ENCODE measurements at places on chromosomes 1 and 21. TPM values are rescaled to one million over a fixed set of nuclear protein-coding genes. Genes with fewer than 3 reads are reported as not detected.
A peak's percentile ranks its signal among the peaks of the same experiment; 100 is the strongest.

BLACAT1 gene
- 0.61 TPM for polyA plus RNA-seq

CACNA1S gene
- polyA plus RNA-seq = 0.02 TPM

LINGO4 gene
- polyA plus RNA-seq = 0.05 TPM

CLSTN1 gene
- polyA plus RNA-seq = 37.1 TPM

TCHH gene
- 0.15 TPM for polyA plus RNA-seq

ADGRL4 gene
- polyA plus RNA-seq = 7.3 TPM

FALEC gene
- not detected for polyA plus RNA-seq

LHX8 gene
- not detected for polyA plus RNA-seq

NR1I3 gene
- 0.17 TPM for polyA plus RNA-seq

PAPPA2 gene
- polyA plus RNA-seq = 0.02 TPM

OR2L5 gene
- polyA plus RNA-seq = not detected

- H3K27me3 ChIP-seq = no peaks in the 10 kb centered on the region
- no peaks in the 10 kb centered on the region for H3K4me1 ChIP-seq
- no peak for DNase-seq
- no peaks in the 10 kb centered on the region for H3K36me3 ChIP-seq
These were observed at the start of gene LCK for GRCh38 chr1:32250893-32251716. LCK (plus strand) TSS chr1:32251265; CDS start chr1:32274330, 23,065 bp downstream.

DNA sequence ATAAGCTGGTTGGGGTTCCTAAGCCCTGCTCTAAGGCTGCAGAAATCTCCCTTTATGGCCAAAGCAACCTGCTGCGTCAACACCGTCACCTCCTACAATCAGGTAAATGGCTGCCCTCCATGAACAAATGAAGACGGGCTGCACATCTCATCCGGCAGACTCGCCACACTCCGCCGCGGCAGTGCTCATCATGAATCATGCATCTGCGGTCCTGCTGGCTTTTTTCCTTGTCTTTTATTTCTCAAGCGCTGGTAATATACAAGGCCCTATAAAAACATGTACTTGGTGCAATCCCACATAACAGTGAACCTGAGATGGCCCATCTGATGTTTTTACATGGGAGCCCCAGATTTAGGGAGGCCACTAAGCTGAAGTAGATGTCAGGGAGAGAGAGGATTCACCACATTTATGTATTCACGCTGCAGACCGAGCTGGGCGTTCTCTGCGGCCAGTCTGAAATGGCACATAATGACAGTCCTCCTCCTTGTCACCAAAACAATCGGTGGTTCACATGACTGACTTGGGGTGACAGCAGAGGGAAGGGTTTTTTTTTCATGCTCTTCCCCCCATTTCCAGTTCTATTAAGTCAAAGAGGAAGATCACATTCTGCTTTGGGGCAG is 91.6 kb downstream of the KAZN start:
- no peak overlapping the region for H3K27ac ChIP-seq
- no peak overlapping the region for H3K4me3 ChIP-seq
- no peak for DNase-seq
- no peaks in the 10 kb centered on the region for H3K27me3 ChIP-seq
- no peaks in the 10 kb centered on the region for H3K36me3 ChIP-seq
- H3K4me1 ChIP-seq = peaks cover 9% of the 10 kb centered on the region

- peaks cover 36% of the 10 kb centered on the region for H3K4me1 ChIP-seq
- H3K27me3 ChIP-seq = peaks cover 10% of the 10 kb centered on the region
- peak within 1 kb of the TSS; percentile 32 for H3K4me3 ChIP-seq
- peak; percentile 77 for DNase-seq
These were observed at the start of gene HUNK for GRCh38 chr21:31872452-31873274. HUNK (plus strand) TSS chr21:31873020; CDS start chr21:31873675, 655 bp downstream.

DNA sequence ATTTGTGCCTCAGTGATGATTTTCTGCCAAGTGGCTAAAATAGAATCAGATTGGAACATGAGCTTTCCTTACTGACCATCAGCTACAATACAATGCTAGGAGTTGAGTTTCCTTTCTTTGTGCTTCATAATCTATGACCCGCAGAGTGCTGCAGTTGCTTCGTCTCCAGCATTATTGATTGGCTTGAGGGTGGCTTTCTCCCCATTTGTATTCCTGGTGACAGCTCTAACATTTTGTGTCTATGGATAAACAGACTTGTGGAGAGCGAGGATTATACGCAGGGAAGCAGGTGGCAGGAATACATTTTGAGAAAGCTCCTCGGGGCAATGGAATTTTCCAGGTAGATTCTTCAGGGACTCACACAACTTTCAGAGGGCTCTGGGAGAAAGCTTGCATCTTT is 223.2 kb downstream of the HHAT start:
- H3K4me1 ChIP-seq = no peaks in the 10 kb centered on the region
- H3K4me3 ChIP-seq = no peak overlapping the region
- H3K36me3 ChIP-seq = no peaks in the 10 kb centered on the region
- no peak for DNase-seq

- no peaks in the 10 kb centered on the region for H3K36me3 ChIP-seq
- H3K4me1 ChIP-seq = no peaks in the 10 kb centered on the region
- no peak for DNase-seq
- H3K4me3 ChIP-seq = no peak overlapping the region
These were observed 131.9 kb downstream of the HLX start for GRCh38 chr1:221011145-221011544.

DNA sequence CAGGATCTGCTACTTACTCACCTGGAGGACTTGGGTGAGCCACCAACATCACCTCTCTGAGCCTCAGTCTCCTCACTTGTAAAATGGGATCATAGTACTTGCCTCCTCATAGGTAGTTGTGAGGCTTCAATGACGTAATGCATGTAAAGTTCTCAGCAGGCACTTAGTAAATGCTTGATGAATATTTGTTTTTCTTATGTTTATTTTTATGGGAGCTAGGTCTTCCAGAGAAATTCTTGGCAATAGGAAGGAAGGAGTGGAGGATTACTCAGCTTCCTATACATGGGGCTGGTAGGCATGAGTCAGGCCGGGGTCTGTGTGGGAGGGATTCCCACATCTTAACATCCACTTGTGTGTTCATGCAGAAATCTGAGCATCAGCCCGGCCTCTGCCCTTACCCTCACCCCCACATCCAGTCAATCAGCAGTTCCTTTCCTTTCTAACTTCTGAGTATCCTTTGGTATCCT is 95.4 kb upstream of the USP24 start:
- H3K4me3 ChIP-seq = no peak overlapping the region
- H3K27me3 ChIP-seq = no peaks in the 10 kb centered on the region
- peaks cover 4% of the 10 kb centered on the region for H3K4me1 ChIP-seq
- DNase-seq = no peak

GRCh38 chr1:56168176-56168575 is 411.2 kb downstream of the PLPP3 start:
- no peaks in the 10 kb centered on the region for H3K36me3 ChIP-seq
- H3K27ac ChIP-seq = no peak overlapping the region
- peaks cover 1% of the 10 kb centered on the region for H3K4me1 ChIP-seq

- H3K27ac ChIP-seq = no peak overlapping the region
- H3K36me3 ChIP-seq = no peaks in the 10 kb centered on the region
These were observed 5.1 kb upstream of the GJA4 start for GRCh38 chr1:34787461-34788420.

GRCh38 chr1:215704089-215704860 is 137.2 kb downstream of the KCTD3 start:
- no peaks in the 10 kb centered on the region for H3K4me1 ChIP-seq
- H3K36me3 ChIP-seq = no peaks in the 10 kb centered on the region
- no peak overlapping the region for H3K27ac ChIP-seq
- no peak overlapping the region for H3K4me3 ChIP-seq

DNA sequence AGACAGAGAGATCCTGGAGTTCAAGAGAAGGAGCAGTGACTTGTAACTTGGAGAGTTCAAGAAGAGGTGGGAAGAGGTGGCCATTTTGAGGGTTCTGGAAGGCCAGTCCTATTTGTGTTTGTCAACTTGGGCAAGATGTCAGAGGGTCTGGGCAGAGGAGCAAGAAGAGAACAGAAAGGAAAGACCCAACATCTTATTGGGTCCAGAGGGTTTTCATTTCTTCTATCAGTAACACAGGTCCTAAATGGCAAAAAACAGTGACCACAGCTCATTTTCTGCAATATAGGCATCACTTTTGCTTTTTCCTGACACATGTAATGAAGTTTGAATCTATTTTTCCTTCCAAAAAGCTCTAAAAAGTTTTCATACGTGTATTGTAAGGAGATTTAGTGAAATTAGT is 38.3 kb upstream of the MAP10 start:
- H3K4me3 ChIP-seq = no peak overlapping the region
- H3K27ac ChIP-seq = peak overlapping the region; percentile 9
- DNase-seq = peak; percentile 11
- no peaks in the 10 kb centered on the region for H3K36me3 ChIP-seq
- no peaks in the 10 kb centered on the region for H3K4me1 ChIP-seq
- no peaks in the 10 kb centered on the region for H3K27me3 ChIP-seq

- DNase-seq = no peak
- no peaks in the 10 kb centered on the region for H3K27me3 ChIP-seq
- H3K4me1 ChIP-seq = no peaks in the 10 kb centered on the region
- H3K27ac ChIP-seq = peak overlapping the region; percentile 8
These were observed 6.1 kb downstream of the TPRG1L start for GRCh38 chr1:3630914-3631313.

DNA sequence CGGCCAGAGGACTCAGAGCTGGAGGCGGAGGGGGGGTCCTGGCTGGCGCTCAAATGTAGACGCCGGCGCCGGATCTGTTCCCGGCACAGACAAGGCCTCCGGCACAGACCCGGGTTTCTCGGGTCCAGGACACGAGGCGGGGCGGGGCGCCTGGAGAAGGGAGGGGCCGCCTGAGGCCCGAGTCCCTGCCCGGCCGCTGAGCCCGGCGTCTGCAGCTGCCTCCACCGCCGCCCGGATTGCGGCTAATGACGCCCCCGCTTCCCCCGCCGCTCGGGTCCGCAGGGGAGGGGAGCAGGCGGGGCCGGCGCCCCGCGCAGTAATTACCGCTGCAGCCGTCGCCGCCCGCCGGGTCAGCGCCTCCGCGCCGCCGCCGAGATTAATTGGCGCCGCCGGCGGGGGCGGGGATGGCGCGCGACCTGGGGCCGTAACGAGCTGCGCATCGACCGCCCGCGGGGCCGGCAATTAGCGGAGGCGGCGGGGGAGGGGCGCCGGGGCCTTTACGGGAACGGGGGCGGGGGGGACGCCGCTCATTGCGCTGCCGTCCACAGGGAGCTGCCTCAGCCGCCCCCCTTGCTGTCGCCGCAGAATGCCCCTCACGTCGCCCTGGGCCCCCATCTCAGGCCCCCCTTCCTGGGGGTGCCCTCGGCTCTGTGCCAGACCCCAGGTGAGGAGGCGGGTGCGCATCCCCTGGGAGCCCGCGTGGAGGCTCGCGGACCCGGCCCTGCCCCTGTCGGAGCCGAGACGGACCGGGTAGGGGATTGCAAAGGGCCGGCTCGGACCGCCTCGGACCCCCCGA is 17.3 kb downstream of the NOC2L start:
- no peaks in the 10 kb centered on the region for H3K36me3 ChIP-seq
- no peaks in the 10 kb centered on the region for H3K4me1 ChIP-seq
- H3K27ac ChIP-seq = peak overlapping the region; percentile 39
- peaks cover 5% of the 10 kb centered on the region for H3K27me3 ChIP-seq
- H3K4me3 ChIP-seq = no peak overlapping the region
- DNase-seq = peak; percentile 98

GRCh38 chr1:202599669-202600431 is 110.4 kb downstream of the SYT2 start:
- H3K27me3 ChIP-seq = no peaks in the 10 kb centered on the region
- H3K4me3 ChIP-seq = no peak overlapping the region
- no peak overlapping the region for H3K27ac ChIP-seq
- H3K4me1 ChIP-seq = no peaks in the 10 kb centered on the region

GRCh38 chr1:80211691-80212380 is 1205.3 kb upstream of the ADGRL4 start:
- no peak overlapping the region for H3K27ac ChIP-seq
- H3K4me3 ChIP-seq = no peak overlapping the region
- peak; percentile 81 for DNase-seq
- no peaks in the 10 kb centered on the region for H3K27me3 ChIP-seq
- peaks cover 11% of the 10 kb centered on the region for H3K4me1 ChIP-seq

DNA sequence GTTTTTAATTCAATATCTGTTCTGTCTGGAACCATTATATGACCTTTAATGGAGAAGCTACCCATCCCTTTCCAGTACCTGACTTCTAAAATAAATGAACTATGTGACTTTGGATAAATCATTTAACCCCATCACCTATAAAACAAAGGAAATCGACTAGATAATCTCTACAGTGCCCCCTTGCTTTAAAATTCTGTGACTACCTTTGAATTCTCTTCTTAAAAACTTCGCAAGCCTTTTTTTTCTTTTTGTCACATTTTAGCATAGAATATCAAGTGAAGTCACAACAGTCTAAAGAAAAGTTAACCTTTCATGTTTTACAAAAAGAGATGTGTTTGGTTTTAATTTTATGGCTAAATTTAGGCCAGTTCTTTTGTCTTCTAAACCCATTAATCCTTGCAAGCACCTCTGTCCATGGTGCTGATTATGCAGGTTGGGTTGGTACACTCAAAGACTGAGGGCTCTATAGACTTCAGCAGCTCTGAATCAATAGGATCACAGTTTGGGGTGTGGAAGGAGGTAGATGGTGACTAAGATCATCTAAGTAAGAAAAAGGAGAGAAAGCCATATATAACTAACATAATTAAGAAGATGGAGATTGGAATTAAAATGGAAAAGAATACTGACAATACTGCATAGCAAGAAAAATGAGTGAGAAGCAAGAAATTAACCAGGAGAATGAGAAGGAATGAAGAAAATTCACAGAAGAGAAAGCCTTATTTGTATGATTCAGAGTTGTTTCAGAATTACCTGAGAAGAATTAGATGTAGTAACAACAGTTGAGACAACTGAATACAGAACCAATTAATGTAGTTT is 59.2 kb downstream of the TBX15 start:
- H3K27me3 ChIP-seq = peaks cover 4% of the 10 kb centered on the region
- no peak overlapping the region for H3K4me3 ChIP-seq
- no peak overlapping the region for H3K27ac ChIP-seq
- peak; percentile 43 for DNase-seq

GRCh38 chr1:15187175-15188129 is 33.9 kb downstream of the TMEM51 start:
- H3K27me3 ChIP-seq = no peaks in the 10 kb centered on the region
- no peaks in the 10 kb centered on the region for H3K36me3 ChIP-seq
- H3K27ac ChIP-seq = no peak overlapping the region

DNA sequence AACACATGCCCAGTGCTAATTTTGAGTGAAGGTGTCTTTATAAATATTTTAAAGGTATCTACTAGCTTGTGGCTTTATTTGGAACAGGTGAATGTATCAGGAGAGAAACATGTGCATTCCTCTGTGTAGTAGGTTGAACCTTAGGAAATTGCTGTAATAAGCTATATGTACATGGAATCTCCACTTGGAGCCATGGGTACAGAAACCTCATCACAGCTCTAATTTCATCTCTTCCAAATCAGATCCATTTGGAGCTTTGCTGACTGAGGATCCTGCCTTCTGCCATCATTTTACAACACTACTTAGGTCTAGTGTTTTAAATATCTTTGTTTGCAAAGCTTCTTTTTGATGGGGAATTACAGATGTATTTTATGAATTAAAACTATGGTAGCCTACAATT is 2.1 kb downstream of the KCNK2 start:
- no peaks in the 10 kb centered on the region for H3K36me3 ChIP-seq
- H3K27ac ChIP-seq = no peak overlapping the region
- H3K4me1 ChIP-seq = peaks cover 9% of the 10 kb centered on the region
- H3K27me3 ChIP-seq = peaks cover 51% of the 10 kb centered on the region
